ENCODE measurements at places on chromosomes 3 and 15.
A peak's percentile ranks its signal among the peaks of the same experiment; 100 is the strongest.

GRCh38 chr3:66603151-66603611, 102.4 kb upstream of the LRIG1 start:
- DNase-seq: no peak

DNA sequence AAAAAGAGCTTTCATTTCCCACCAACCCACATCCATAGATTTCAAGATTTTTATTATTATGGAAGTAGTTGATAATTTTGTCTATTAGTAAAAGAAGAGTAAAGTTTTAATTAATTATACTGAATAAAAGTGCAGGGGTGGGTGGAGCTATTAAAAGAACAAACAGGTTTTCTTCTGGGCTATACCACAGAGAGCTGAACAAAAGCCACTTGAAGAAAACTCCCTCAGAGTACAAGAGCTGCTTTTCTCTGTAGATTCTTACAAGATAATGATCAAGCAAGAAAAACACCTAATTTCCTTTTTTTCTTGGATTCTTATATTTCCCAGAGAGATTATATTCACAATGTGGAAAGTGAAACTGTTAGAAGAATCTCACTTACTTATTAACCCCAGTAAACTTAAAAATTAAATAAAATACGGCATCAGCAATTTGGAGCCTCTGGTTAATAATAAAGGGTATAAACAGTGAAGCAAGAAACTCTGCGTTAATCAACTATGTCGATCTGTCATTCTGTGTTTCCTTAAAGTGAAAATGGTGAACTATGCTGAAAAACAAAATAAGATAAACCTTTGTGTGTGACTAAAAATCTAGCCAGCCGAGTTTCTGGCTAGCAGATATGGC, 84.9 kb downstream of the THBS1 start:
- no peak for DNase-seq

GRCh38 chr3:69297501-69297900, 88.4 kb downstream of the FRMD4B start:
- DNase-seq: no peak

GRCh38 chr3:177307826-177308225, 110.5 kb upstream of the TBL1XR1 start:
- no peak for DNase-seq

- DNase-seq: no peak
These were observed 20.7 kb downstream of the ZBTB38 start for GRCh38 chr3:141388823-141389621.

- DNase-seq: peak; percentile 83
These were observed 31.4 kb upstream of the TKT start for GRCh38 chr3:53287131-53287629.

GRCh38 chr15:34642247-34642646, 58.8 kb upstream of the GOLGA8B start:
- no peak for DNase-seq

DNA sequence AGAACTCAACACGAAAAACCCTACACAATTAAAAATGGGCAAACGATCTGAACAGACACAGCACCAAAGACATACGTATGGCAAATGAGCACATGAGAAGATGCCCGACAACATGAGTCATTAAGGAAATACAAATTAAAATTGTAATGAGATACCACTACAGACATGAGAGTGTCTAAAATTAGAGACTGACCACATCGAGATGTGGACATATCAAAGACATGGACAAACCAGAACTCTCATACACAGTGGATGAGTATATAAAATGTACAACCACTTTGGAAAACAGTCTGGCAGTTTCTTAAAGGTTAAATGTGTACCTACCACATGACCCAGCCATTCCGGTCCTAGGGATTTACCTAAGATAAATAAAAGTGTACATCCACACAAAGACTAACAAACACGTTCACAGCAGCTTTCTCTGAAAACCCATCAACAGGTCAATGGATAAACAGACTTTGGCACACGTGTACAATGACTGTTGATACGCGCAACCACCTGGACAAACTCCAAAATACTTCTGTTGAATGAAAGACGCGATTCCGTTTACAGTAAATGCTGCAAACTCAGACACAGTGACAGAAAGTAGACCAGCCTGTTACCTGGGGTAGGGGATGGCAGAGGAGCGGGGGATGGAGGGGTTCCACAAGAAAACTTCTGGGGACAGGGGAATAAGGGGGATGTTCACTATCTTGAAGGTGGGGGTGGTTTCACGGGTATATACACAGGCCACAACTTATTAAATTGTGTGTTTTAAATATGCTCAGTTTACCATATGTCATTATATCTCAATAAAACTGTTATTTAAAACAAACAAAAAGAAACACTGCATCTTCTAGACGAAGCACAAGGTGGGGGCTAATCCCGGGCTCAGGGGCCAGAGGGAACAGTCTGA, 2.1 kb downstream of the TNK2 start:
- DNase-seq: no peak

GRCh38 chr15:85407421-85408269, 27.2 kb downstream of the AKAP13 start:
- no peak for DNase-seq

DNA sequence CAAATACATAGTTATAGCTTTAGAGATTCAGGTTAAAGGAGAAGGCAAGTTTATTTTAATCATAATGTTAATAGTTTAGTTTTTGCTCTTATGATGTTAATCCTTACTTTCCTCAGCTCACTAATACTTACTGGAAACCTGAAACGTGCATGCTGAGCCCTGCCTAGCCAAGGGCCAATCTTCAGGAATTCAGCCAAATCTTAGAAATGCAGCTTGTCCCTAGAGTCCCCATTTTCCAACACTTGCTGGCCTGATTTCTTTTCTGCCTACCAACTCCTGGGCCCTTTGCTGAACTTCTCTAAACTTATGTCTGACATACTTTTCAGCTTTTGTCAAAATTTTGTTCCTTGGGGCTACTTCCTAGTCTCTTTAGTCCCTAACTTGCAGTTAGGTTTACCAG, 22.8 kb downstream of the BCHE start:
- peak; percentile 1 for DNase-seq

- no peak for DNase-seq
These were observed 883.5 kb downstream of the IGSF11 start for GRCh38 chr3:118151164-118151563.

DNA sequence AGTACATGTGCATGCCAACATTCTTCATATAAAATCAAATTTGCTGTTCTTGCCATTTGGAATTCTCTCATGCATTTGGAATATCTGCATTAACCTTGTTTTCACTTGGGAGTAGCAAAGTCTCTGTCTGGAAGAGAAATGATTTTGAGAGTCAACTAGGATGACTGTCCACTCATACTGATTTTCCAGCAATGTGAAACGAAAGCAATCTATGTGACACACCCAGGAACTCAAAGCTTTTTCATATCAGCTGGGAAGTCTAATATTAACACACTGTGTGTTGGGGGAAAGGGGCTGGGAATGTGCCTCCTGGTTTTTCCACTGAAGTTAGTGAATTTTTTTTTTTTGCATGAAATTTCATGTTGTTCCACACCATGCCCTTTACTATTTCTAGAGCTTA, 124.9 kb downstream of the DUT start:
- DNase-seq: no peak

Data from ELF-1 (cell line).